HTR-8/SVneo (cell line): ENCODE measurements at places on chromosomes 13 and 19.

DNA sequence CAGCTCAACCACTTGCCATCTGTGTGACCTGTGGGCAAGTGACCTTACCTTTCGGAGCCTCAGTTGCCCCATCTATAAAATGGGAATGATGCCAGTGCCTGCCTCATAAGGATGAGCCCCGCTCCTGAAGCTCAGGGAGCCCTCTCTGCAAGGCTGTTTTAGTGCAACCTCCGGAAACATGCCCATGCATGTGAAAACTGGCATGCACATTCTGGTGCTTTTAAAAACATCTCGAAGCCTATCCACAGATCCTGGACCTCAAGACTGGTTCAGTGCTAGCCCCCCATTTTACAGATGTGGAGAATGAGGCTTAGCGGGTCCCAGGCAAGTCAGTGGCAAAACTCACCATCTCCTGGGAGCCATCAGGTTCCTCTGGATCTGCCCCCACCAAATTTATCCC lies 5.6 kb downstream of the CADM4 start:
- DNase-seq: no peak

GRCh38 chr13:109788372-109789111 lies 2.2 kb upstream of the IRS2 start:
- no peak for DNase-seq

- DNase-seq: no peak
These were observed 123.8 kb downstream of the TM9SF2 start for GRCh38 chr13:99624936-99625540.

GRCh38 chr13:45198041-45198440 lies 2.8 kb downstream of the KCTD4 start:
- DNase-seq: no peak

DNA sequence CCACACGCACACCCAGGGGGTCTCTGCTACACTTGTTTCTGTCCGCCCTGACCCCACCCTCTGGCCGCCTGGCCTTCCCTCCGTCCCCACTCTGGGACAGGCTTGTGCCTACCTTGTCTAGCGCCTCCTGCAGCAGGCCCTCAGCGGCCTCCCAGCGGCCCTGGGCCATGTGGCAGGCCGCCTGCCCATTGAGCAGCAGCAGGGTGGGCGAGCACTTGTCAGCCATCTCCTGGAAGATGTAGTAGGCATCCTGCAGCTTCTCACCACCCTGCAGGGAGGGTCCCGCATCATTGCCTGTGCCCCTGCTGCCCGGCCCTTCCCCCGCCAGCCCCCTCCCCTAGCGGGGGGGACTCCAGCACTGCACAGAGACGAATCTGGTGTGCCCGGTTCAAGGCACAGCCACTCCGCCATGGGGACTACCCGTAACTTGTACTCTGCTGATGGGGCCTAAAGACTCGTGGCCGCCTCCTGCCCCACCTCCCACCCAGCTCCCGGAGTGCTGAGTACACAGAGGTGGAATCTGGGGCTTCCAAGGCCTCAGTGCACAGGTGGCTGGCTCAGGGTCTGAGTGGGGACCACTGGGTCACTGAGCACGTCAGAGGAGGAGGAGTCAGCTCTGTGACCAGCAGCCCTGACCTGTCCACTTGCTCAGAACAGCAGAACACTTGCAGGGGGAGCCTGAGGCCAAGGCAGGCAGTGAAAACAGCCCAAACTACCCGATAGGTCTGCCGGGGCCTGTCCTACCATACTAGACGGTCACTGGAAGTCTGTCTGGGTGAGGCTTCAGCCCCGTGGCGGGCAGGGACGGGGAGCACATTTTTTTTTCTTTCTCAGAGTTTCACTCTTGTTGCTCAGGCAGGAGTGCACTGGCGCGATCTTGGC lies 7.4 kb upstream of the CERS1 start:
- no peak for DNase-seq

DNA sequence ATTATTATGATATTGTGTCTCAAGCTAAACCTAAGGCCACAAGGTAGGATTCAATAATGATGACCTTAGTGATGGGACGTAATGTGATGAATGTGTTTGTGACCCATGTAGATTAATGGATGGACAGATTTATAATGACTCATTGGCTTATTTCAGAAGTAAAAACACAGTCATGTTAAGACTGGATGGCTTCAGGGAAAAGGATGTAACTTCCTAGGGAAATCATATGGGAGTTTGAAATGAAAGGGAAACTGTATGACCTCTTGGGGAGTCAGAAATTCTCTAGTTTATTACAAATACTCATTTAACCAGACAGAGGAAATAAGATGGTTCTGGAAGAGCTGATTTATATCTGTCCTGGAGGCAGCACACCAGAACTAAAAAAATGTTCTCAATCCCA lies 2.9 kb downstream of the EDNRB start:
- DNase-seq: no peak

DNA sequence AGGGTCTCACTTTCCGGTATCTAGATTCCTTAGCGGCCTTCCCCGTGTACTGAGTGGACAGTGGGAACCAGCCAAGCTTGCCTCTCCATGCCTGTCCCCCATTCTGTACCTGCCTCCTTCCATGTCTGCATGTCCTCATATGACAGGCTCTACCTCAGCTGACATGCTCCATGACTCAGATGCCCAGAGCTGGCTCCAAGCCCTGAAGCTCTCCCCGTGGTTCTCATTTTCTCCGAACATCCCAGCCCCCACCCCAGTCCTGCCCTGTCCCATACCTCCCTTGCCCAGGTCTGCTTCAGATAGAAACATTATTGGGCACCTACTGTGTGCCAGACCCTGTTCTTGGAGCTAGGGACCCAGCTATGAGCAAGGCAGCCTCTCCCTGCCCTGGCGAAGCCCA lies 17.1 kb upstream of the SHFL start:
- DNase-seq: no peak

DNA sequence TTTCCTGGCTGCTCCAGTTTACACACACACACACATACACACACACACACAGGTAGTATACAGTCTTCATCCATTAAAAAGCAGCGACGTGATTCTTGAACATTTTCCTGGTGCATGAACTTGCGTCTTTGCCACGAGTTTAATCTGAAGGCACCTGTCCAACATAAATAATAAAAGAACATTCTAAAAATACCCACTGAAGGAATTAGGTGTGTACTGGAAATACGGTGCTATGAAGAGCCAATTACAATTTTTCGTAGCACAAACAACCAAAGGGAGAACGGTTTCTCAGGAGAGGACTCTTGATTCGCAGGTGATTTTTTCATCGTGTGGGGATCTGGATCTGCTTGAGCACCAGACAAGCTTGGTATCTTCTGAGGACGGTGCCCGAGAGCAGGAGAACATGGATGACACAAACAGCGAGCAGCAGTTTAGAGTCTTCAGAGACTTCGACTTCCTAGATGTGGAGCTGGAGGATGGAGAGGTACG lies 61.2 kb downstream of the ZAR1L start:
- DNase-seq: no peak

DNA sequence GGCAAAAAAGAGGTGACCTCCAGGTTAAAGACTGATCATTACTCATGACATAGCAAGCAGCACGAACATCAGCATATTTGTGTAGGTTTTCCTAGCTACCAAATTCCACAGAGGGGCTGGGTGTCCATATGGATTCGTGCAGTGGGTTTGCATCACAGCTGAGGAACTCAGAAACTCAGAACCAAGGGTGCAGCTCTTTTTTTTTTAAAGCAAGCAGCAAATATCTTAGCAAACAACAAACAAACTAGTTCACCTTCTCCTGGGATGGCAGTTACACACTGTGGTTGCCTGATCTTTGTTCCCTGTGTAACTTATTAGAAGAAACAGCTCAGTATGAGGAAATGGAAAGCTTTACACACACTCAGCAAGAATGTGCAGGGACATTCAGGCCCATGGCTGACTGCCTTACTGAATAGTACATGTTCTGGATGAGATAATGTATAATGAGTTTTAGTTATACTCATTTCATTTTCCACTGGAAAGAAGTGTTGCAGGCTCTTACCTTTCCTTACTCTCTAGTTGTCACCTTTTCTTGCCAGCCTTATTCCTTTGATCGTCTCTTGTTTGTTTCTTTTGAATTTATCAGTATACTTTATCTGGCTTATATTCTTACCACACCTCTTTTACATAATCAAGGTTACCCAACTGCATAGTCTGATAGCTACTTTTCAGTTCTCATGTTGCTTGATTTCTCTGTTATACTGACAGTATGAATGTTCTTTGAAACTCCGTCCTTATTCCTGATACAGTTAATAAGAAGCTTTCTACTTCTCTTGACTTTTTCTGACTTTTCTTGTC lies 4.3 kb downstream of the NDFIP2 start:
- DNase-seq: peak; percentile 32

- no peak for DNase-seq
These were observed 834.0 kb upstream of the PCDH9 start for GRCh38 chr13:68064001-68064770.

DNA sequence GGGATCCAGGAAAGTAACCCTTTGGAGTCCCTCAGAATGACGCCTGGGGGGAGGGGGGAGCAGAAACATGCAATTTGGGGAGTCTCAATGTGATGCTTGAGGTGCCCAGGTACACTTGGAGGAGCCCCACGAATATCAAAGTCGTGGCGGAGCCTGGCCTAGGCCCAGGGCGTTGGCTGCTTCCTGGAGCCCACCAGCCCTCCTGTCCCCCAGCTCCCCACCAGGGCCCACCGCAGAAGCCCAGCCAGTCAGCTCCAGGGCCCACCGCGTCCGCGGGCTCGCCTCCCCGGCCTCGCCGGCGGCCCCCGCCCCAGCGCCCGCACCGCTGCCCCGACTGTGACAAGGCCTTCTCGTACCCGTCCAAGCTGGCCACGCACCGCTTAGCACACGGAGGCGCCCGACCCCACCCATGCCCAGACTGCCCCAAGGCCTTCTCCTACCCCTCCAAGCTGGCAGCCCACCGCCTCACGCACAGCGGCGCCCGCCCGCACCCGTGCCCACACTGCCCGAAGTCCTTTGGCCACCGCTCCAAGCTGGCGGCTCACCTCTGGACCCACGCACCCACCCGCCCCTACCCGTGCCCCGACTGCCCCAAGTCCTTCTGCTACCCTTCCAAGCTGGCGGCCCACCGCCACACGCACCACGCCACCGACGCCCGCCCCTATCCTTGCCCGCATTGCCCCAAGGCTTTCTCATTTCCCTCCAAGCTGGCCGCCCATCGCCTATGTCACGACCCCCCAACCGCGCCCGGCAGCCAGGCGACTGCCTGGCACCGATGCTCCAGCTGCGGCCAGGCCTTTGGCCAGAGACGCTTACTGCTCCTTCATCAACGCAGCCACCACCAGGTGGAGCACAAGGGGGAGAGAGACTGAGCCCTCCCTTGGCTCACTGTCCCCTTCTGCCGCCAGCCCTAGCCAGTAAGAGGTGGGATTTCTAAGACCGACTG lies 2.1 kb downstream of the ZNF575 start:
- DNase-seq: no peak

DNA sequence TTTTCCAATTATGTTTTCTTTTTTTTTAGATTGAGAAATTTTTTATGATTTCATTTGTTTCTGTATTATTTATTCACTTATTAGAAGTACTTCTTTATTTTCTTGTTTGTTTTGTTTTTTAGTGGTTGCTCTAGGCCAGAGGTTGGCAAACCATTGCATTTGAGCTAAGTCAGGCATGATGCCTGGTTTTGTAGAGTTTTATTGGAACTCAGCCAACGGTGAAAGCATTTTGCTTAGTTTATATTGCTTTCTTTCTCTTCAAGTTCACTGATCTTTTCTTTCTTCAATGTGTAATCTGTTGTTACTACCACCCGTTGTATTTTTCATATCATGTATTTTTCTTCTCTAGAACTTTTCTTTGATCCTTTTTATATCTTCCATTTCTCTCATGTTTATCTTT lies 19.7 kb downstream of the ZNF567 start:
- no peak for DNase-seq

DNA sequence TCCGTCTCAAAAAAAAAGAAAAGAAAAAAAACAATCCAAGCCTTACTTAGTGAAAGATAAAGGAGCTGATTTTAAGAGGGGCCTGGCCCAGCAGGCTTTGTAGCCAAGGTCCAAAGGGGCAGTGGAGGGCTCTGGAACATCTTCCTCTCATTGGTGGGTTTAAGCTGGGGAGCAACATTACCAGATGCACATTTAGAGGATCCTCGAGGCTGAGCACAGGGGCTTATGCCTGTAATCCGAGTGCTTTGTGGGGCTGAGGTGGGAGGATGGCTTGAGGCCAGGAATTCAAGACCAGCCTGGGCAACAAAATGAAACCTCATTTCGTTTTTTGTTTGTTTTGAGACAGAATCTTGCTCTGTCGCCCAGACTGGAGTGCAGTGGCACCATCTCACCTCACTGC lies 8.0 kb upstream of the TMEM160 start:
- DNase-seq: no peak

DNA sequence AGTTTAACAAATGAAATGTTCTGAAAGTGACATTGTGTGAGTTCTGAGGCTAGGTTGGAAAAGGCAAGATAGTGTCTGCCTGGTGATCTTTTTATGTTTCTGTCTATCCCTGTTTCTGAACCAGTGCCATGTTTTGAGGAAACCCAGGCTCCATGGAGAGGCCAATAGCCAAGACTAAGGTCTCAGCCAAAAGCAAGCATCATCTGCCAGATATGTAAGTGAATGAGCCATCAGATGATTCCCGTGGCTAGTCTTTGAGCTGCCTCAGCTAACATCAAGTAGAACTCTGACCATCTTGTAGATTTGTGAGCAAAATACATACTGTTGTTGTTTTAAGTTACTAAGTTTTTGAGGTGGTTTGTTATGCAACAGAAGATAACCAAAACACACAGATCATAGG lies 19.6 kb upstream of the CCNA1 start:
- no peak for DNase-seq

- no peak for DNase-seq
These were observed 96.1 kb downstream of the FRY start for GRCh38 chr13:32127691-32128090.

DNA sequence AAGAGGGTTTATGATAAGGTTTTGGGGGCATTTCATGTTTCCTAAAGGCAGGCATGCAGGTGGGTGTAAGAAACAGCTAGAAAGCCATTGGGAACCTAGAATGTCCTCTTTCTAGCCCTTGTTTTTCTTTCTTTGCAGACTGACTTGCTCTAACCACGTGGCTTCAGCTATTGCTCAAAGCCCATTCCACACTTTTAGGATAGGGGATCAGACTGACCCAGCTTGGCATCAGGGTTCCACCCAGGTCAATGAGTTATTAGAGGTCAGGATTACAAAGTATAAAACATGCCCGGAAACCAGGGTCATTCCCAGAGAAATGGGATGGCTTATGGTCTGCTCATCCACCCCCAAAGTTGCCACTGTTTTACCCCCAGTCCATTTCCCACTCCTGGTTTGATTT lies 16.8 kb downstream of the PHF11 start:
- no peak for DNase-seq

- DNase-seq: no peak
These were observed 6.9 kb downstream of the PKN1 start for GRCh38 chr19:14440049-14440448.

- no peak for DNase-seq
These were observed 17.5 kb upstream of the FFAR2 start for GRCh38 chr19:35430409-35431144.

GRCh38 chr13:41645331-41645730 lies 188.0 kb downstream of the RGCC start:
- DNase-seq: peak; percentile 27
